ENCODE measurements at places on chromosomes 3 and 15.
A peak's percentile ranks its signal among the peaks of the same experiment; 100 is the strongest.

GRCh38 chr15:82979726-82980125, 6.3 kb upstream of the RAMAC start:
- no peak for DNase-seq

DNA sequence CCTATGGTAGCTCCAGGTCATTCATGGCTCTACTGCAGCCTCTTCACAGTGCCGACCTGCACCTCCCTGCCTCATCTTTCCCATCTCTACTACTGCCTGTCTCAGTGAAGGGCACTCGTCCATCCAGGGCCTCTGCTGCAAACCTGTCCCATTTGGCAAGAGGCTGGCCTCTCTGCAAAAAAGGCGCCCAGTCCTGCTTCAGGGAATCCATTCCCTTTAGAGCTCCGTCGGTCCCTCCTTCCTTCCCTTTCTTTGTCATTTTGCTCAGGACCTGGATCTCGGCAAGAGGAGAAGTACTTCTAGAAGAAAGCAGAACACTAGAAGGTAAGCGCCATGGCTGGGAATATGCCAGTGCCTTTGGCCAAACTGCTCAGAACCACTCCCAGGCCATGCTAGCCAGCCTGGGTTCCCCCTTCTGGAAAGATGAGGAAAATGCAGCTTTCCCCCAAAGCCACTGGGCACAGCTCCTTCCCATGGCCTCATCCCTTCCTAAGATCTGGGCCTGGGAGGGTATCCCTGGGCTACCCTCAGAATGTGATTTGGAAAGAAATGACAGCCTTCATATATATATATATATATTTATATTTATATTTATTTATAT, 6.4 kb upstream of the ISL2 start:
- peak; percentile 53 for DNase-seq

DNA sequence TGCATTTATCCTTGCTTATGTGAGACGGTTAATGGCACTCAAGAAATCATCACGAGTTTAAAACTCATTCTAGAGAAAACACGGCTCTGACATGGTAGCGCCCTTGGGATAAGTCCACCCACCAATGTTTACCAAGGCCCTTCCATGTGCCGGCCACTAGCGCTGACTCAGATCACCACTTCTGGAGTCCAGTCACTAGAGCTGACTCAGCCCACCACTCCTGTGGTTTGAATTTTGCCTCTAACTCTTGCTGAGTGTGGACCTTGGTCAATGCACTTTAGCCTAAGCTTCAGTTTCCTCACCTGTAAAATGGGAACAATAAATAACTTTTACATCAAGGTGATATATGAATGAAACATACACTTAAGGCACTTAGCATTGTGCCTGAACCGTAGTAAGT, 358.4 kb upstream of the PROK2 start:
- no peak for DNase-seq

DNA sequence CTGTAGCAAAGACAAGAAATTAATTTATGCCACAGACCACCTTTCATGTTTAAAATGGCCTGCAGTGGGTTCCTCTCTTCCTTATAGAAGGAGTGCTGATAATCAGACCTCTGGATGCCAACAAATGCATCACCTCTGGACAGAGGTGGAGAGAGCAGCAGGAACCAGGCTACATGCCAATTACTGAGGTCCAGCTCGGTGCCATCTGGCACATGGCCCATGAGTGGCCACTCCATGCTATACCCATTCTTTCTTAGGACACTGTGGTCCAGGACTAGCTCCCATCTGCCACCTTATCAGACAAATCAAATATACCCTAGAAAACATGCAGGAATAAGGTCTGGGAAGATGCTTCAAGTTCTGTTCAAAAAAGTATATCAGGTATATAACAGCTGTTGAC, 60.7 kb downstream of the TBC1D2B start:
- no peak for DNase-seq

DNA sequence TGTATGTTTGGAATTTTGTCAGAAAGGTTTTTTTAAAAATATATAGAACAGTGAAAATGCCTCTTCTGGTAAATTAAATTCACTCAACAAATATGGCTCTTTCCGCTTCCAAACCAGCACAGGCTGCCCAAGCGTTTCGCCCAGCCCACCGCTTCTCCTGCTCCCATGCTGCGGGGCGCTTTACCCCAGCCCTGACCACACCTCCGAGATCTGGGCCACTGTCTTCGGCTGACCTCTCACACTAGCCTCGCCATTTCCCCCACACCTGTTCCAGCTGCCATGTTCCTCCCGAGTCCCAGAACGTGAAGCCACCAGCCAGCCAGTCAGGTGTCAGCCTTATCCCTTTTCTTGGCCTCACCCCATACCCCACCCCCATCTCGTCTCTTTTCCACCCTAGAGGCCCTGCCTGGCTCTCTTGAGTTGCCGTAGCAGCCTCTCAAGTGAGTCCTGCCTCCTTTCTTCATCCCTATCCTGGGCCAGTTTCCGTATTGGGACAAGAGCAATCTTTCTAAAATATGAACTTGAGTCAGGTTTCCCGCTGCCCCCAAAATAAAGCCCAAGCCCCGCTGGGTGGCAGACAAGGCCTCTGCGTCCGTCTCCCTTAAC, 46.5 kb downstream of the SLC12A8 start:
- DNase-seq, result no peak

- no peak for DNase-seq
Observed at GRCh38 chr15:59556380-59556779, 55.2 kb upstream of the GCNT3 start.

GRCh38 chr3:20073683-20074082, 33.4 kb downstream of the KAT2B start:
- no peak for DNase-seq

GRCh38 chr3:87997298-87997697, 61.5 kb downstream of the CGGBP1 start:
- no peak for DNase-seq
